NCI-H1105 treated with DMSO at 0.1 percent for 48 hours (cell line): ENCODE measurements at places on chromosomes 1 and 21.

DNA sequence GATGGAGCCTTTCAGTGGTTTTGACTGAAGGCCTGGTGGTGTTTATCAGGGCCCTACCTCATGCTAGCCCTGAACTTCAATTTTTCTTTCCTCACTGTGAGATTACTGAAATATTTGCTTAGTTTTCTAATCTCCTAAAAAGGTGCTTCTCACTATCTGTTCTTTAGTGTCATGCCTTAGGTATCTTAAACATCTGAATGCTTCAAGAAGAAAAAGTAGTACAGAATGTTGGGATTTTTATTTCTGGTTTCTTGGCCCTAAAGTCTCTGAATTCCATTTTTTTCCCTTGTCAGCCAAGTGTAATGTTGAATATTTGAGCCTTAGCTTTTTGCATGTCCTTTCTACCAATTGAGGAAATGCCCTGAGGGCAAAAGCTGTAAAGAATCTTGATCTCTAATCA is 47.9 kb upstream of the PRKACB start:
- DNase-seq, result no peak

DNA sequence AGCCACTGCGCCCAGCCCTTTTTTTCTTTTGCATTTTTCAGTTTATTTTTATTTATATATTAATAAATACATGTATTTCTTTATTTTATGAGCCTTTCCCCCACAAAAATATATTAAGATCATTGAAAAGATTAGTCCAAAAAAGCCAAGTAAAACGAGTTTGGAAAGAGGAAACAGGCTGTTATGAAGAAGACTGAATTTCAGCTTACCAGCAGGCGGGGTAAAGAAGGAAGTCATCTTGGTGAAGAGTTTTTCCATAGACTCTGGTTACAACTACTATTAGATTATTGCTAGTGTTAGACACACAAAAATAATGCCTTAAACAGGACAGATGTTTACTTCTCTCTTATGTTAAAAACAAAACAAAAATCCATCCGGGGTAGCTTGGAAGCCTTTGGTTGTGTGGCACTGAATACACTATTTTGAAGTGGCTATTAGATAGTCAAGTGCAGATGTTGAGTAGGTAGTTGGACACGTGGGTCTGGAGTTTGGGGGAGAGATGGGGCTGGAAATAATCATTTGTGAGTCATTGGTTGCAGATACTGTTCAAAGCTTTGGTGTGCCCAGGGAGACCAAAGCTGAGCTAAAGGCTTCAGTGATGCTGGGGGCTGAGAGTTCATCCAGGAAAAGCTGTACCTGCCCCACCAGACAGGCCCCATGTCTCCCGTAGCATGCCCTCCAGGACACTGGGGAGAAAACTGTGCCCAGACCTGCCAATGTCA is 8.7 kb upstream of the LRRC71 start:
- DNase-seq, result peak; percentile 41

- DNase-seq, result no peak
Observed at GRCh38 chr1:9603766-9604753, 15.3 kb downstream of the TMEM201 start.

DNA sequence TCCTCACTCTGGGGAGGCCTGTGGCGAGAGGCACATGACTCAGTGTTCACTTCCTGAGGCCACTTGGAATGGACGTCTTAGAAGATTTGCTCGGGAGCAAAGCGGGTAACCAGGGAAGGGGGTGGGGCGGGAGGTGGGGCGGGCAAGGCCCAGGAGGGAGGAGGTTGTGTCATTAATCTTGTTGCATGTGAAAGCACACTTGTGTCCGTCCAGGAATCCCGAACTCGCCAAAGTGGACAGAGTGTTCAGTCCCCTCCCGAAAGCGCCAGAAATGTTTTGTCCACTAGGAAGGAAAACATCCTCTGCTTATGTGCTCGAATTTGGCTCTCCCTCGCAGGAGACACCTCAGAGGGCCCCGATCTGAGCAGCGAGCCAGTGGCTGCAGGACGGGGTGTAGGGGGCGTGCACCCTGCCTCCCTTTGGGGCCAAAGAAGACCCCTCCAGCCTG is 84.2 kb downstream of the SPSB1 start:
- no peak for DNase-seq

DNA sequence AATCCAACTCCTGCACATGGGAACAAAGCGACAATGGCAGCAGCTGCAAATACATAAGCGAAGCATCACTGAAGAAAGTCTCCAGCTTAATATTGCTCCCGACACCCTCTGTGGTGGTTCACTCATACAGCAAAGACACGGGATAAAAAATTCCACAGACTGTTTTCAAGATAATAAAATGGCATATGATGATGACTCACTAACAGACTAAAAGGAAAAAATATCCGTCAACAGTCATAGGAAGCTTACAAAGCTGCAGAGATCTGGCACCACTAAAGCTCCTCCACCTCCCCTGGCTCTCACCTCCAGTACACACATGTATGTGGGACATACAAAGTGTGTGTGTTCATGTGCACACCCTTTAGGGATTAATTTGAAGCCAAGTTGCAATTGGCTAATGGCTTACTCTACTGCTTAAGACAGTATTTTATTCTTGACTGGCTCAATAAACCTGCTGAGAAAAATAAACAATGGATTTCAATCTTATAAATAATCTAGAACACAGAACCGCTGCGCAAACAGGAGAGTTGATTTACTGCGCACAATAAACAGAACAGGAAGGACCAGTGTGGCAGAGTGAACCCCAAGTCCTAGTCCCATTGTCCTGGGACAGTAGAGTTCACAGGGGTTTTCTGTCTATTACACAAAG is 94.4 kb downstream of the SLC45A1 start:
- DNase-seq, result no peak

- peak; percentile 3 for DNase-seq
Observed at GRCh38 chr1:47569681-47570470, 132.0 kb downstream of the FOXD2 start.

- DNase-seq, result no peak
Observed at GRCh38 chr1:924656-925560, 1.2 kb downstream of the SAMD11 start.

GRCh38 chr1:199909137-199909536 is 118.4 kb upstream of the NR5A2 start:
- DNase-seq, result peak; percentile 94

- DNase-seq, result no peak
Observed at GRCh38 chr1:6224718-6225117, 11.0 kb downstream of the ICMT start.

DNA sequence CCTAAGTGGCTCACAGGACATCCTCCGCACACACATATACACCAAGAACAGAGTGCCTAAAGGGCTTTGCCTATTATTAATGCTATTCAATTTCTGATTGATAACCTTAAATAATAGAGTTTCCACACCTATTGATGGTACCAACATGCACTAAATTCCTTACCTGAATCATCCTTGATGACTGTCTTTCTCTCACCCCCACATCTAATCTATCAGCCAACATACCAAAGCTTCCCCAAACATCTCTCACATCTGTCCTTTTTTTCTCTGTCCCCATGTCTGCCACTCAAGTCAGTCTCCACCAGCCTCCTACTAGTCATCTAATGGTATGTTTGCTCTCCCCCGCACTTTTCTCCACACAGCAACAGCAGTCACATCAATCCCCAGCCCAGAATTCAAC is 174.4 kb downstream of the DSCAM start:
- no peak for DNase-seq

- no peak for DNase-seq
Observed at GRCh38 chr1:33032126-33032869, 4.4 kb downstream of the AK2 start.

DNA sequence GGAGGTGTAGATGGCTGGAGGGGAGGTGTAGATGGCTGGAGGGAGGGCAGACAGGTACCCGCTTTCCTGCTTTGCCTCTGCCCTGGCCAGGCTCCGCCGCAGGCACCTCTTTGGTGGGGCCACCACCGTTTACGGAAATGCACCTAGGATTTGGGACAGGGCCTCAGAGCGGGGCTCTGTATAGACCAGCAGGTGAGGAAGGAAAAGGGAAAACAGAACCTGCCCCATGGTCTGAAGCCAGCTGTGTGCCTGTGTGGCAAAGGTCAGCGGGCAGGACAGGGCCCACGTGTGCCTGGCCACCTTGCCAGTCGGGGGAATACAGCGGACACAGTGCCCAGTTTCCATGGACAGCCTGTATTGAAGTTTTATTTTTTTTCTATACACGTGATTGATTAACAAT is 12.1 kb upstream of the PTTG1IP start:
- no peak for DNase-seq

GRCh38 chr1:174809755-174810280 is 189.9 kb upstream of the CACYBP start:
- DNase-seq, result no peak

DNA sequence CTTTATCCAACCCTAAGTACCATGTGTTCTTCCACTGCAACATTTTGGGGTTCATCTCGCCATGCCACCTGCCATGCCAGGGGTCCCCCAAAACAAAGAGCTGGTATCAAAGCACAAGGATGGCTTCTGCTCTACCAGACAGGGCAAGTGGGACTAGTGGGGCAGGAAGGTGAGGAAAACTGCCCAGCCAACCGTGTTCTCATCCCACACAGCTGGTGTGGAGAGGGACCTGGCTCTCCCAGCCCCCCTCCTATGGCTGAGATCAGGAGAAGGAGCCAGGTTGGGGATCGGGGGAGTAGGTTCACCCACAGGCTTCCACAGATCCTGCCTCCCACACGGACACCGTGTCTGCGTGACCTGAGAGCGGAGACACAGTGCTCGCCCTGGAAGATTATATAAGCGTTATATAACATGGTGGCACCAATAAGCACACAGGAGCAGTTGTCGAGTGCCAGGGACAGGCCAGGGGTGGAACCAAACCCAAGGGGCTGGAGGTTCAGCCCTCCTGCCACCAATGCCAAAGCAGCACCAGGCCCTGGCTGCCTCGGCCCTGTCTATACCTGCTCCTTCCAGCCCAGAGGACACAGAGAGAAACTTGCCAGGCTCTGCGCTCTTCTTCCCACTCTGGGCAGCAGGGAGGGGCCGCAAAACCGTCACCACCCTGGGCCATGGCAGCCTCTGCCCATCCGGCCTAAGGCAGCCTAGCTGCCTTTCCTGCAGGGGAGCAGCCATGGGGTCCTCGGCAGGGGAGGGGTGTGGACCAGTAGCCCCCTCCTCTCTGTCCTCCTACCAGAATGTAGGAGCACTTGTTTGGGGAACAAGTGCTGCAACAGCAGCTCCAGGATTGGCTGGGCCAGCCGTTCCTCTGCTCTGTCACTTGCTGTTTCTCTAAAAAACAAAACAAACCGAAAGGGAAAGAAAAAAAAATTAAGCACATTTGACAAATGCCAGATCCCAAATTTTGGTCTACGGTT is 43.5 kb downstream of the CD34 start:
- no peak for DNase-seq

GRCh38 chr1:26254404-26254803 is 20.4 kb downstream of the CEP85 start:
- DNase-seq, result no peak
